Right atrium auricular region (tissue), 2 donors: ENCODE measurements at places on chromosomes 11 and 22. TPM values are rescaled to one million over a fixed set of nuclear protein-coding genes. Genes with fewer than 3 reads are reported as not detected.

CXCR5 gene
- total RNA-seq: not detected

MS4A3 gene
- total RNA-seq: not detected

SPON1 gene
- total RNA-seq: 22.8 TPM

CCDC87 gene
- total RNA-seq: 0.86 TPM

CDHR5 gene
- not detected for total RNA-seq

SCT gene
- not detected for total RNA-seq

TBX1 gene
- total RNA-seq: not detected

RIMBP3C gene
- 0.04 TPM for total RNA-seq

HPS4 gene
- 10.8 TPM for total RNA-seq

OR52I2 gene
- total RNA-seq: not detected

AIP gene
- total RNA-seq: 49.2 TPM

ANO1 gene
- total RNA-seq: 10.2 TPM

- no peak overlapping the region for H3K4me3 ChIP-seq
- no peaks in the 10 kb centered on the region for H3K4me1 ChIP-seq
- DNase-seq: no peak
- no peaks in the 10 kb centered on the region for H3K36me3 ChIP-seq
Observed at GRCh38 chr22:46863794-46864193, 101.3 kb downstream of the TBC1D22A start.

GRCh38 chr11:126072801-126073594 is 10.3 kb upstream of the CDON start:
- H3K36me3 ChIP-seq: no peaks in the 10 kb centered on the region
- no peaks in the 10 kb centered on the region for H3K4me1 ChIP-seq
- H3K4me3 ChIP-seq: no peak overlapping the region
- H3K27ac ChIP-seq: no peak overlapping the region

DNA sequence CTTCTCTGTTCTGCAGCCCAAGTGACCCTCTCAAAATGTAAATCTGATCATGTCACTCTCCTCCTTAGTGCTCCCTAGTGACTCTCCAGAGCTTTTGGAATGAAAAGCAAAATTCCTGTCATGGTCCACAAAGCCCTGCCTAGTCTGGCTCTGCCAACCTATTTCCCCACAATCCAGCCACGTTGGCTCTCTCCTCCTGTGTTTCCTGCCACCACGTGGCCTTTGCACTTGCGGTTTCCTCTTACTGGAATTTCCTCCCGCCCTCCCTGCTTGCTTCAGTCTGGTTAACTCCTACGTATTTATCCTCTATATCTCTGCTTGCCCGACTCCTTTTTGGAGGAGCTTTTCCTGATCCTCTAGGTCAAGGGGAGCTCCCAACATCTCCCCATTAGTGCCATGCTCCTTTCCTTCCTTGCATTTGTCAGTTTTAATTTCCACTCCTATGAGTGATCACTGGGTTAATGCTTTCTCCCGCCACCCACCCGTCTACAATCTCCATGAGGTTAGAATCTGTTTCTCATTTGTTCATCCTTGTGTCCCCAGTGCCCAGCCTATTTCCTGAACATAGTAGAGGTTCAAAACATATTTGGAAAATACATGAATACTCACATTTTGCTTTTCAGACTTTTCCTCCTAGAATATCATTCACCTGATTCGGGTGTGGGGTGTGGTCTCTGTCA is 11.5 kb downstream of the NNMT start:
- H3K4me3 ChIP-seq: peak overlapping the region; percentile 9
- no peaks in the 10 kb centered on the region for H3K27me3 ChIP-seq
- DNase-seq: peak; percentile 89
- peaks cover 34% of the 10 kb centered on the region for H3K36me3 ChIP-seq
- H3K4me1 ChIP-seq: peaks cover 21% of the 10 kb centered on the region

GRCh38 chr11:8056810-8057463 is 24.1 kb upstream of the TUB start:
- peaks cover 20% of the 10 kb centered on the region for H3K4me1 ChIP-seq
- no peaks in the 10 kb centered on the region for H3K27me3 ChIP-seq
- DNase-seq: peak; percentile 89

DNA sequence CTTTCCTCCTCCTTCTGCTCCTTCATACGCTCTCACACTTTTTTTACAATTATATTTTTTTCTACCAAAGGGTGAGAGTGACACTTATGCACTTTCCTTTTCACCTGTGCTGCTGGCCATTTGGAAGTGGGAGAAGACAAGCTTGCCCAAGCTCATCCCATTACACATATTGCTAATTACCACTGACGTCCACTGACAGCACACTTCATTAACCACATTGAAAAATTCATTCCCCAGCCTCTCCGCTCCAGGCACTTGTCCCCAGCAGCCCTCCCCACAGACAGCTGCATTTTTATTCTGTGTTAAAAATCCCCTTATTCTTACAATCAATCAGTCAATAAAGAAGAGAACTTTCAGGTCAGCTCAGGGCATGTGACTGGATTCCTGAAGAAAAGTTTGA is 175.1 kb downstream of the LRRC4C start:
- H3K27me3 ChIP-seq: no peaks in the 10 kb centered on the region
- no peaks in the 10 kb centered on the region for H3K36me3 ChIP-seq
- no peak overlapping the region for H3K4me3 ChIP-seq
- H3K4me1 ChIP-seq: no peaks in the 10 kb centered on the region

DNA sequence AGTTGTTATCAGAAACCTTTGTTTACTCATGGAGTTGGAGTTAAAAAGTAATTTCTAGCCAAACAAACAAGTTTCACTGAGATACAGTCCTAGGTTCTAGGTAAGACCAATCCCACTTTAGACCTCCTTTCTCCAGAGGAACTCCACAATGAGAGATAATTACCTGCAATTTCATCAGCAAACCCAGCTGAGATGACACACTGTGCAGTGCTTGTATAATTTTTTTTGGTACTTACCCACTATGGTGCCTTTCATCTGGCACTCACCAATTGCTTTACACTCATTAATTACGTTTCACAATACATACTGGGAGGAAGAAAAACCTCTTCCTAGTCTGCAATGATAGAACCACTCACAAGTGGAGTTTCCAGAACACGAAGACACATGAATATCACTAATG is 1.8 kb upstream of the MUC15 start:
- DNase-seq: no peak
- no peaks in the 10 kb centered on the region for H3K27me3 ChIP-seq
- H3K4me1 ChIP-seq: no peaks in the 10 kb centered on the region
- H3K36me3 ChIP-seq: no peaks in the 10 kb centered on the region
- H3K27ac ChIP-seq: no peak overlapping the region
- H3K4me3 ChIP-seq: no peak overlapping the region

GRCh38 chr11:119846374-119846773 is 117.4 kb upstream of the NECTIN1 start:
- H3K36me3 ChIP-seq: no peaks in the 10 kb centered on the region
- H3K27ac ChIP-seq: no peak overlapping the region

GRCh38 chr22:26751217-26751616 is 93.8 kb downstream of the MIAT start:
- no peaks in the 10 kb centered on the region for H3K27me3 ChIP-seq
- no peaks in the 10 kb centered on the region for H3K36me3 ChIP-seq
- no peak for DNase-seq
- H3K4me3 ChIP-seq: no peak overlapping the region

GRCh38 chr11:128172046-128172878 is 415.1 kb downstream of the ETS1 start:
- H3K36me3 ChIP-seq: no peaks in the 10 kb centered on the region
- peak; percentile 91 for DNase-seq
- H3K4me3 ChIP-seq: no peak overlapping the region
- no peak overlapping the region for H3K27ac ChIP-seq

- no peaks in the 10 kb centered on the region for H3K27me3 ChIP-seq
- peaks cover 10% of the 10 kb centered on the region for H3K36me3 ChIP-seq
- H3K4me3 ChIP-seq: no peak overlapping the region
Observed at GRCh38 chr11:129951201-129951865, 51.3 kb downstream of the PRDM10 start.

- DNase-seq: no peak
- no peaks in the 10 kb centered on the region for H3K36me3 ChIP-seq
- no peak overlapping the region for H3K27ac ChIP-seq
- no peaks in the 10 kb centered on the region for H3K27me3 ChIP-seq
- H3K4me1 ChIP-seq: peaks cover 33% of the 10 kb centered on the region
Observed at GRCh38 chr11:121577106-121577848, 124.5 kb upstream of the SORL1-AS1 start.

- no peaks in the 10 kb centered on the region for H3K4me1 ChIP-seq
Observed at GRCh38 chr22:25923914-25924313, 181.9 kb downstream of the MYO18B start.

GRCh38 chr11:113773092-113773415 is 438 bp downstream of the ZW10 start:
- peaks cover 4% of the 10 kb centered on the region for H3K36me3 ChIP-seq
- H3K27ac ChIP-seq: peak overlapping the region; percentile 80
- no peaks in the 10 kb centered on the region for H3K27me3 ChIP-seq
- H3K4me3 ChIP-seq: peak overlapping the region; percentile 84
- peaks cover 18% of the 10 kb centered on the region for H3K4me1 ChIP-seq

DNA sequence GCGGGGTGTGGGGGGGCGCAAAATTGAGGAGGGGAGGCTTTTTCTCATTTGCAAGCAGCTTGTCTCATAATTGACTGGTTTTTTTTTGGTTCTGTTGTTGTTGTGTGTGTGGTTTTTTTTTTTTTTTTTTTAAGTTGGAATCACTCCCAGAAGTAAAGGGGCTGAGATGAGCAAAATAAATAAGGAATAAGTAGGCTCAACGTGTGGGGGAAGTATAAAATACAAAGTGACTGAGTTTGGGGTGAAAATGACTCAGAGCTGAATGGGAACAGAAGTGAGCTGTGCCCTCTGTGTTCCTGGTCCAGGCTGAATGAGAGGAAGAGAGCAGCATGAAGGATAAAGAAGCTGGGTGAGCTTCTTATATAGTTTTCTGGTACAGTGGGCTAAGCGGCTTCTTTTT is 90.0 kb downstream of the GRIK4 start:
- DNase-seq: no peak
- H3K4me3 ChIP-seq: no peak overlapping the region
- H3K36me3 ChIP-seq: no peaks in the 10 kb centered on the region

GRCh38 chr11:128339792-128340191 is 247.6 kb downstream of the ETS1 start:
- no peaks in the 10 kb centered on the region for H3K36me3 ChIP-seq
- no peak for DNase-seq
- no peak overlapping the region for H3K4me3 ChIP-seq

DNA sequence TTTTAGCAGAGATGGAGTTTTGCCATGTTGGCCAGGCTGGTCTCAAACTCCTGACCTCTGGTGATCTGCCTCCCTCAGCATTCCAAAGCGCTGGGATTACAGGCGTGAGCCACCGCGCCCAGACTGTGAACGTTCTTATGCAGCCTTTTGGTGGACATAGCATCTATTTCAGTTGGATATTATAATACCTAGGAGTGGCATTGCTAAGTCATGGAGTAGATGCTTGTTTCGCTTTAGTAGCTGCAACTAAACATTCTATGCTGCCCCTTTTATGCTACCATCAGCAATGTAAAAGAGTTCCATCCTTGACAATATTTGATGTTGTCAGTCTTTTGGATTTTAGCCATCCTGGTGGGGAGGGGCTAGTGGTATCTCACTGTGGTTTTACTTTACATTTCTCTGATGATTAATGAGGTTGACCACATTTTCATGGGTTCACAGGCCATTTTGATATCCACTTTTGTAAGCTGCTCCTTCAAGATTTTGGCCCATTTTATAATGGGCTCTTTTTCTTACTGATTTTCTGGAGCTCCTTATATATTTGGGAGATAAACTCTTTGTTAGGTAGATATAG is 16.5 kb upstream of the APOBEC3A start:
- H3K4me1 ChIP-seq: no peaks in the 10 kb centered on the region
- H3K4me3 ChIP-seq: no peak overlapping the region
- no peak for DNase-seq
- H3K27ac ChIP-seq: no peak overlapping the region
- no peaks in the 10 kb centered on the region for H3K36me3 ChIP-seq
- no peaks in the 10 kb centered on the region for H3K27me3 ChIP-seq

DNA sequence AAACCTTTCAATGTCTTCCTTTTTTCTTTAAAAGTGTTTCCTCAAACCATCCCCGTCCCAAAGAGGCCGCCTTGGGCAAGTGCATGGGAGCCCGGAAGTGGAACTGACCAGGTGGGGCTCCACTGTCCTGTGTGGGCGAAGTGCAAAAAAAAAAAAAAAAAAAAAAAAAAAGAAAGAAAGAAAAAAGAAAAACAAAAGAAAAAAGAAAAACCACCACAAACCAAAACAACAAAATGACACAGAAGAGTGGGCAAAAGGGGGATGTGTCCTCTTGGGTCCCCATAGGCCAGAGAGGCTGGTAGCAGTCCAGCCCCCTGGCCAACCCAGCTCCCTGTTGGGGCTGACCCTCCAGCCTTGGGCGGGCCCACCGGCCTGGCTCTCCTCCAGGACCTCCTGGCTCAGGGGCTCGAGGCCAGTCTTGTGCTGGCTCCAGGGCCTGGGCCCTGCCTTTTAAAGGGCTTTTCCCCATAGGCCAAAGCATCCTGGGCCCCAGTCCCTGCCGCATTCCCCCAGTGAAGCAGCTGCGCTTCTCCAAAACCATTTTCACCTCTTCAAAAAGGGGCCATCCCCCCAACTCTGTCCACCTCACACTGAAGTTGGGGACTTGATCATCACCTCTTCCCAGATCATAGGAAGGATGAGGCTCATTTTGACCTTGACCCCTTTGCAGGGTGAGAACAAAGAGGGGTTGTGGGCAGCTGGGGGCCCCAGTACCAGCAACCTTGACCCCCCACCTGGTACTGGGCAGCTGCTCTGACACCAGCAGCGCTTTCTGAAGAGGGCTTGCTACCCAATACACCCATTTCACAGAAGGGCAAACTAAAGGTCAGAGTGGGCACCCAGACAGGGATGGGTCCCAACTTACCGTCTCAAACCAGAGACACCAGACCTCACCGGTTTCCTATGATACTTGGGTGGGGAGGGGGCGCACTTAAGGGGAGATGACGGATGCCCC is 9.4 kb downstream of the CBX6 start:
- peaks cover 49% of the 10 kb centered on the region for H3K4me1 ChIP-seq
- no peak for DNase-seq
- H3K27ac ChIP-seq: no peak overlapping the region
- no peaks in the 10 kb centered on the region for H3K27me3 ChIP-seq
- H3K36me3 ChIP-seq: peaks cover 18% of the 10 kb centered on the region

DNA sequence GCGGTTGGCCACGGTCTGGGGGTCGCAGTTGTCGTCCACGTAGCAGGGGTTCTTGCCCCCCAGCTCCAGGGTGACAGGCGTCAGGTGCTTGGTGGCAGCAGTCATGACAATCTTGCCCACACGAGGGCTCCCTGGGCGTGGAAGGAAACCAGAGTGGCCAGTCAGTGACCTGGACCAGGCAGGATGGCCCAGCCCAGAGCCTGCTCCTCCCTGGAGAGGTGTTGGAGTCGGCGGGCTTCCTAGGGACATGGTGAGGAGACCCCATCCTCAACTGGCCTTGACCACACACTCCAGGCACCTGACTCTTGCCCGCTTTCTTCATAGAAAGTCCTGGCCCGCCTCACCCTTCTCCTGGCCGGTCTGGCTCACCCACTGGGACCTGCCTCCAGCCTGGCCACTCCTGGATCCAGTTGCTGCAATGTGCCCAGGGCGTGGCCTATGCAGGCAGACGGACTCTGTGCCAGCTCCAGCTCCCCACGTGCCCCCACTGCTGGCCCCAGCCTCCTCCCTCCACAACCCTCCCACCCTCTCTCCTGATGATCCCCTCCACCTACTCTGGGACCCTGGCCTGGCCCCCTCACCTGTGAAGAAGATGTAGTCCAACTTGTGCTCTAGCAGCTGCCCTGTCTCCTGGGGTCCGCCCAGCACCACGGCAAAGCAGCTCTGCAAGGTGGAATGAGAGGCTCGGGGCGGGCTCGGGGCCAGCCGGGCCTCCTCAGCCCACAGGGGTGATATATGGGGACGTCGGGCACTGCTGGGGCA is 8.7 kb downstream of the ALDH3B2 start:
- H3K4me1 ChIP-seq: no peaks in the 10 kb centered on the region
- no peak overlapping the region for H3K4me3 ChIP-seq

- DNase-seq: no peak
- H3K27me3 ChIP-seq: no peaks in the 10 kb centered on the region
- H3K36me3 ChIP-seq: no peaks in the 10 kb centered on the region
- no peaks in the 10 kb centered on the region for H3K4me1 ChIP-seq
Observed at GRCh38 chr11:87110443-87111131, 72.9 kb downstream of the TMEM135 start.
